ENCODE measurements at places on chromosomes 11 and 22.

DNA sequence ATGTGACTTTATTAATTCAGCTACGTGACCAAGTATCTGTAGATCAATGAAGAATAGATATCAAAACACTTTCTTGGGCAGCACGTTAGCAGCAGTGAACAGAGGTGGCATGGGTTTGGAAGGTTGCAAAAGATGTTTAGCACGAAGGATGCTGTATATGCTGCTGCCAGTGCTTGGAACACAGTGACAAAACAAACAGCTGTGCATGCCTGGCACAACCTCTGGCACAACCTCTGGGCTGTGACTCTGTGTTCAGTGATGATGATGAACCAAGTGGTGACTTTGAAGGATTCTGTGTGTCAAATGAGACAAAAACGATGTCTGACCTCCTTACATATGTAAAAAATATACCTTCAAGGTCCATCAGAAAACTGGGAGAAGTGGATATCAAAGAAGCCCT, 104.7 kb downstream of the TBC1D22A start:
- DNase-seq = no peak

GRCh38 chr22:26168330-26168851, 871 bp upstream of the SEZ6L start:
- no peak for DNase-seq

GRCh38 chr11:44229624-44230023, 80.3 kb downstream of the ALX4 start:
- no peak for DNase-seq

DNA sequence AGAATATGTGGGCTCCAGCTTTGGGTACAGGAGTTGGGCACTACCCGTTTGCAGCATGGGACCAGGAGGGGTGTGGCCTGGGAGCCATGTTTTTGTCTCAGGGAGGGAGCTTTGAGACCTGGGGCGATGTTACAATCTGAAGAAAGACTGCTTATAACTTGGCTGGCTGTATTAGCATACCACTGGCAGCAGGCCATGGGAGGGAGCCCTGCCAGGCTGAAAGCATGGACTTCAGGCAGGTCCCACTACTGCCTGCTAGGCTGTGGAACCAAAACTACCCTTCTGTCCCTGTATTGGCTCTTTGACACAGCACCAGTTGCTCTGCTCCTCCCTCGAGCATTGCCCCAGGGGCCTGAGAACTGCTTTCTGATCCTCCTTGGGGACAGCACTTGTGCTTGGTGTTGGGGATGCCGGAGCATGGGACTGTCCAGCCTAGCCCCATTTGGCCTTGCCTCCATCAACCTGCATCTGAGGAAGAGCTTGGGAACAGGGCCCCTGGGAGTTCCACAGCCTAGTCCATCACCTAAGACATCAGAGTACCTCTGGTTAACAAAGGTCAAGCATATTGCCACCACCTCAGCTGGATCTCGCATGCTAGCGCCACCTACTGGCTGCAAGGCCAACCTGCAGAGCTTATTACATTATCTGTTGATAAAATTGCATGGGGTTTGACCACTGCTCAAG, 217.4 kb downstream of the SBF2 start:
- DNase-seq = no peak

- no peak for DNase-seq
Measured at GRCh38 chr11:114890038-114890437, 211.7 kb downstream of the NXPE2 start.

DNA sequence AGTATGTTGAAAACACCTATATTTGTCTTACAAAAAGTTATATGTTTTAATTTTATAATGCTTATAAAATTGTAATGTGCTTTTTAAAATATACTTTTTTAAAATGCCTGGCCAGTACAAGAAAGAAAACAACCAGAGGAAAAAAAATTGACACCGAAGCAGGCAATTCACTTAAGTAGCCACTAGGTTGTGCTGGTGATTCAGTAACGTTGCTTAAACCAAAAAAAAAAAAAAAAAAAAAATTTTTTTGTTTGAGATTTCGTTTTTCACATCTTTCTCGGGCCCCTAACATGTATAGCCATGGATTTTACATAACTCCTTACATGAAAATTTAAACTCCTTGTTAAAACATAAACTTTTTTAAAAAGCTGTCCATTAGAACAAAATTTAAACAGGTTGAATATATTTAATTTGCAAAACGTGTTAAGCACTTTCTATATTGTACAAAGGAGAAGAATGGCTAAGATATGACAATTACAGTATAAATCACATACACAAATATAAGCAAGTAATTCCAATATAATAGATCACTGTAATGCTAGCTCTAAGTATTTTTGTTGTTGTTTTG, 9.2 kb downstream of the OR8B4 start:
- DNase-seq = no peak

DNA sequence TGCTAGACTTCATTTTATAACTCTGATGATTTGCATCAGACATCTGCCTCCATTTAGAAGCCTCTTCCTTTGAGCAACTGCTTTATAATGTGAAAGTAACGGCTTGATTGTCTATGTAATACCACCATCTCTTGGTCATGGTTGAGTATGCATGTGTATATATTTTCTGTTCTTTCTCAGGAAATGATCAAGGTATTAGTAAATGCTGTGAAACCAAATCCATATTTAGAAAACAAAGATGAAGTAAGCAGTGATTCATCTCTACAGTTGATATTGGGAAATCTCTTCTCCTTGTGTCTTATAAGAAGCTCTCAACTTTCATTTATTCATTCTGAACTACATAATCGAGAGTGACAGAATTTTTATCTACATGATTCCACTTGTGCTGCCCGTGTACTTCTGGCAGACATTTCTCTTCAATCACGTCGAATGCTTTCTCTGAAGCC, 104.6 kb upstream of the ANO3 start:
- no peak for DNase-seq

DNA sequence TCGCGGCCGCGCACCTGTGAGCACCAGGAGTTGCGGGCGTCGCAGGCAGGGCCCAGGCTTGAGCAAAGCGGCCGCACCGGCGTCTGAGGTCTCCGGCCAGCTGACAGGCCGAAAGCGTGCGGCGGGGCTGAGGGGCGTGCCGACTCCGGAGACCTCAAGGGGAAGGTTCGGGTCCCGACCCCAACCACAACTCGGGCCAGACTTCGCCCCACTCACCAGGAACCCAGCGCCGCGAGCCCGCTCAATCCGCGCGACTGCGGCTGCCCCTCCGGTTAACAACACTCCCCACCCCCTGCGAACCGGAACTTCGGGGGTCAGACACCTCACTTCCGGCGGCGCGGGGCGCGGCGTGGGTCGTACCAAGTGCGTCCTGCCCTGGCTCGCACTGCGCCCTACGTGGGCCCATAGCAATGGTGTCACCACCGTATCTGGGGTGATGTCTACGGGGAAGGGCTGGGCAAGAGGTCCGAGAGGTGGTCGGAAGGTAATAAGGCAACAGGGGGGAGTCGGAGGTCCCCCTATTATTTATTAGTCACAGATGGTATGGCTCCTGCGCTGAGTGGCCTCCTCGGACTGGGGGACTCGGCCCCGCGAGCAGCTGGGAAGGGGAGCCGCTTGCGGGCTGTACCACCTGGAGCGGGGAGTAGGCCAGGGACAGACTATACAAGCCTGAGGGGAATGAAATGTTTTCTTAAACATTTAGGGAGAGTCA, at the start of gene SYVN1:
Gene SYVN1, minus strand, starts transcription at position 280 of the 712 bp plus-strand sequence. CDS start 918 bp downstream, outside the sequence.
- peak; percentile 91 for DNase-seq
